M059J (cell line): ENCODE measurements at places on chromosomes 12 and 14. TPM values are rescaled to one million over a fixed set of nuclear protein-coding genes. Genes with fewer than 3 reads are reported as not detected.
A peak's percentile ranks its signal among the peaks of the same experiment; 100 is the strongest.

GRCh38 chr12:59744564-59744963, 148.7 kb downstream of the SLC16A7 start:
- no peak for DNase-seq

DNA sequence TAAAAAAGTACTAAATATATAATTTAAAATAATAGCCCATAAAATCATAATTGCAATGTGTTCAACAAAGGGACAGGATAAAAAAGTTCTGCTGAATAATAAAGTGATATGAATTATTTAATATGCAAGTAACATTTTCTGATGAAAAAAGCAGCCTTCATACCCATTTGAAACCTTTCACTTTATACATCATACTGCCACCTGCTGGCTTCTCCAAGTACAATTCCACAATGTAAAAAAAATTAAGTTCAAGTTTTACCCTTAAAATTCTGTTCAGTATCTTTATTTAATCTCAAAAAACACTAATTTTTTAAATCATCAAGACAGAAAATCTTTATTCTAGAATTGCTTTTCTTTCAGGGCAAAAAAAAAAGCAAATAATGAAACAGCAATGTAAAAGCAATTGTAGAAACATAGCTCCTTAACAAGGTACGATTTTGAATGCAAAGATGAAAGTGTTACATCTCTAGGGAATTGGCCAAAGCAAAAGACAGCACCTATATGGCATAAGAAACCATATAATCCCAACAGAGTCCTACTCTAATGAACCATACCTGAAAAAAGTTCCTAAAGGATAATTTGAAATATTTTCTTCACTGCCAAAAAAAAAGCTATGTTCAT, 15.0 kb downstream of the MDM1 start:
- DNase-seq = peak; percentile 46

- no peak for DNase-seq
These were observed 487.8 kb downstream of the KCNH5 start for GRCh38 chr14:62557416-62557815.

GRCh38 chr12:72201457-72201856, 70.7 kb upstream of the TRHDE start:
- DNase-seq = no peak

DNA sequence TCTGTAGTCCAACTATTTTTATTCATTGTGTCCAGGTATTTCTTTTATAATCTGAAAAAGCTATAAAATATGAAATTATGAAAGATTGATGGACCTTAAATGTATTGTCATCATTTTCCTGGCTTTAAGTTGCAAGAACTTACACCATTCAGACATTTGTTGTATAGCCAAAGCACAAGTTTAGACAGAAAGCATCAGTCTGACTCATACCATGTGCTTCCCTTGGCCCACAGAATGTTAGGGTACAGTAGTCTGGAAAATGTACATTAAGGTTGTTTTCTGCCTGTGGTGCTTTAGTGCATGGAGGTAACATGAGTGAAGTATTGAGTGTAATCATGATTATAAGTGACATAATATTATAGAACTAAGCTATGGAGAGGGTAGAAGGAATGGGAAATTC, 1002.5 kb downstream of the BCL11B start:
- no peak for DNase-seq

DNA sequence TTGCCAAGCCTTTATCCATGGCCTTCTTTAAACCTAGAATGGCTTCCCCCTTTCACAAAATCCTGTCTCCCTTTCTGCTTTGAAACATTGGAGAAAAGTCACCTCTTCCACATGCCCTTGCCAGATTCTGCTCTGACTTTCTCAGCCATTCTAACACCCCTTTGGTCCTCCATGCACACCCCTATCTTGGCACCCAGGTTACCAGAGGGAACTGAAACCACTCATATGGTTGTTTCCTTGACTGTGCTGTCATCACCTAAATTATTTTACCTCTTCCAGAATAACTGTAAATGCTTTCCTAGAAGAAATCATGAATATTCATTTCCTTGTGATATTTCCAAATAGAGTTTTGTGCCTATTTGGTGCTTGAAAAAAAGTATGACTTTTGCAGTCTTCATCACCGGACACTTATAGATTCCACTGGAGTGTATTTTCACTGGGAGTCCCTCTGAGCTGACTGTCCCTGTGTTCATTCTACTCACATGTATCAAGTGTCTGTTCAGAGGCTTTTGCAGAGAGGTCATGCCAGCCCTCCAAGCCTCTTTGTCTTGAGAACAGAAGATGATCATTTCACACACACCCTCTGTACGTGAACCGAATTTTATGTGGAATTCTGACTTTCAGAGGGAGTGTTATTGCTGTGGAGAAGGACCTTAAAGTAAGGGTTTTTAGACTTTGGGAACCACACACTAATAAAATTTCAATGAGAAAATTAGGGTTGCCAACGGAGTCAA, 74.1 kb downstream of the PLXNC1 start:
- DNase-seq = no peak

DNA sequence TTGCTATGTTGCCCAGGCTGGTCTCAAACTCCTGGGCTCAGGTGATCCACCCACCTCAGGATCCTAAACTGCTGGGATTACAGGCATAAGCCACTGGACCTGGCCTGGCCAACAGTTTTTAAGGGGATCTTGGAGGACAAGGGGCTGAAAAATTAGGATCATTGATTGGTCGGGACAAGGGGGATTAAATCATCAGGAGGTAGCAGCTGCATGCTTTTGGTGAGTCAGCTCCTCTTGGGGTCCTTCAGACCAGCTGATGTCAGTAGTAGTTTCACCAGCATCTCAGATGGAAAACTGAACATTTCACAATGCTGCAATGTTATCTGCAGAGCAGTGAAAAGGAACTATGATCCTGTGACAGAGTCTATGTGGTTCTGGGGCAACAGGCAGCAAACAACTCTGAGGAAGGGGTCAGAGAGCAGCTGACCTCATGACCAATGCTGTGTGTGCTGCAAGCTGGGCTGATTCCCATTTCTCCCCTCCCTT, 6.3 kb downstream of the LRRC74A start:
- no peak for DNase-seq

GRCh38 chr12:31759632-31760459, 31.0 kb upstream of the AMN1 start:
- DNase-seq = no peak

DNA sequence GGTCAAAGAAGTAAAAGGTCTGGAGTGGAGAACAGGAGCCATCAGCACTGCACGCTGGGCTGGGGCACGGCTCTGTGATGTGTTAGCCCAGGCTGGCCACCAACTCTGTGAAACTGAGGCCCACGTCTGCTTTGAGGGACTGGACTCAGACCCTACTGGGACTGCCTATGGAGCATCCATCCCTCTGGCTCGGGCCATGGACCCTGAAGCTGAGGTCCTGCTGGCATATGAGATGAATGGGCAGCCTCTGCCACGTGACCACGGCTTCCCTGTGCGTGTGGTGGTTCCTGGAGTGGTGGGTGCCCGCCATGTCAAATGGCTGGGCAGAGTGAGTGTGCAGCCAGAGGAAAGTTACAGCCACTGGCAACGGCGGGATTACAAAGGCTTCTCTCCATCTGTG, 7.1 kb downstream of the SUOX start:
- DNase-seq = no peak

- DNase-seq = peak; percentile 86
These were observed 1.4 kb downstream of the AQP5 start for GRCh38 chr12:49962861-49963765.

- DNase-seq = peak; percentile 73
These were observed 92.7 kb upstream of the PLEKHA5 start for GRCh38 chr12:19036673-19037357.

DNA sequence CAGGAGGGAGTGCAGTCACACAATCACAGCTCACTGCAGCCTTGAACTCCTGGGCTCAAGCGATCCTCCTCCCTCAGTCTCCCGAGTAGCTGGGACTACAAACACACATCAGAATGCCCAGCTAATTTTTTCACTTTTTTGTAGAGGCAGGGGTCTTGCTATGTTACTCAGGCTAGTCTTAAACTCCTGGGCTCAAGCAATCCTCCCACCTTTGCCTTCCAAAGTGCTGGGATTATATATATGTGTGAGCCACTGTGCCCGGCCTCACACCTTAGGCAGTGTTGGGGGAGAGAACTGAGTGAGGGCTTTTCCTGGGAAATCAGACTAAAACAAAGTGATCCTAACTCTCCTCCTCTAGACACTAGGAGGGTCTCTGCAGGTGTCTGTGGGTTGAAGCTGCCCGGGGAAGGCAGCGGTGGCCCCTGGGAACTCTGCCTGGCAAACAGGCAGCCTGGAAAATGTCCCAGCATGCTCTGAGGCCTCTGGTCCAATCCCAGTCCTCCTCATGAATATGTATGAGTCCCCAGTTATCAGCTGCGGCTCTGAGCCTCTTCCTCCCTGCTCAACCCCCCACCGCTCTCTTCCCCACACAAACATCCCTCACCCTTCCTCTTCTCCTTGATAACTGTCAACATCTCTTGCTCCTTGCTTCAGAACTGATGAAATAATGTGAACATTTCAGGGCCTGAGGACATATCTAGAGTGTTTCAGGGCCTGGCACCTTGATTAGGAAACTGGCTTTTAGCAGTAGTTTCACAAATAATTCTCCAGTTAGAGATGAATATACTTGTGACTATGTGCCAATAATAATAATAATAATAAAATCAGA, 7.9 kb upstream of the NAA25 start:
- DNase-seq = peak; percentile 75

DNA sequence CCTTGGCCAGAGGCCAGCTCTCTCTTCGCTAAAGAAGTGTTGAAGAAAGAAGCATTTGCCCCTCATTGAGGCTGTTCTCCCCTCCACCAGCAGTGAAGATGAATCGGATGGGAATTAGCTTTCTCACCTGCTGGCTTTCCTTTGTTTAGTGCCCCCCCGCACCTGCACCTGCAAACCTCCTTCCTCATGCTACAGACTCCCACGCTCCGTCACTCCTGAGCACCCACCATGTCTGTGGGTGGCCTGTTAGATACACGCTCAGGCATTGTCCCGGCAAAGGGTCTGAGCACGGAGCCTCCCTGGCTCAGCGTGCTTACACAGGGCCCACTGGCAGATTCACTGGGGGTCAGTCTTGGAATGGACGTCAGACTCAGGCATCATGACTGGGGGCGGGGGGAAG, 121.6 kb downstream of the GLT1D1 start:
- no peak for DNase-seq

- no peak for DNase-seq
These were observed 164.6 kb downstream of the SLC15A5 start for GRCh38 chr12:16112612-16113560.

DNA sequence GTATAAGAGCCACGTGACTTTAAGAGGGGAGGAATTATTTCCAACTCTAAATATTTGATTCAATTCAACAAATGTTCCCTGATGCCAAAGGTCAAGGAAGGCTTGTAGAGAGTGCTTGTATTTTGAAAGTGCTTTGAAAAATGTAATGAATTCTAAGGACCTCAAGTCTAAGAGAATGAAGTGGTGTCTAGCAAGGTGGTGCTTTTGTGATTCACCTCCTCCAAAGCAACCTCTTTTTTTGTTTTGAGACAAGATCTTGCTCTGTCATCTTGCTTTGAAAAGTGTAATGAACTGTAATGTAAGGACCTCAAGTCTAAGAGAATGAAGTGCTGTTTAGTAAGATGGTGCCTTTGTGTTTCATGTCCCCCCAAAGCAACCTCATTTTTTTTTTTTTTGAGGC, 13.7 kb downstream of the AK7 start:
- no peak for DNase-seq

DNA sequence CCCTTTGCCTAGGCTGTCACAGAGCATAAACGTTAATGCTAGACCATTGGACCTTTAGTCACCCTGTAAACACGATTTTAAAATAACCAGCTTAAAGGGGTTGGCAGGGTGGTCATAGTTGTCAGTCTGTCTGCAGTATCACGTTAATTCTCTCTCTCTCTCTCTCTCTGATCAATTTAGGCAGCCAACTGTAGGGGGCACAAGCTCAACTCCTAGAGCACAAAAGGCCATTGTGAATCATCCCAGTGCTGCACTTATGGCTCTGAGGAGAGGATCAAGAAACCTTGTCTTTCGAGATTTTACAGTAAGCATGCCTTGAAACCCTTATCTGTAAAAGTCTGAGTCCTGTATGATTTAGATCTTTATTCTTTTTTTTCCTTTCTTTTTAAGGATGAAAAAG, 97.1 kb downstream of the SCAF11 start:
- DNase-seq = no peak

DNA sequence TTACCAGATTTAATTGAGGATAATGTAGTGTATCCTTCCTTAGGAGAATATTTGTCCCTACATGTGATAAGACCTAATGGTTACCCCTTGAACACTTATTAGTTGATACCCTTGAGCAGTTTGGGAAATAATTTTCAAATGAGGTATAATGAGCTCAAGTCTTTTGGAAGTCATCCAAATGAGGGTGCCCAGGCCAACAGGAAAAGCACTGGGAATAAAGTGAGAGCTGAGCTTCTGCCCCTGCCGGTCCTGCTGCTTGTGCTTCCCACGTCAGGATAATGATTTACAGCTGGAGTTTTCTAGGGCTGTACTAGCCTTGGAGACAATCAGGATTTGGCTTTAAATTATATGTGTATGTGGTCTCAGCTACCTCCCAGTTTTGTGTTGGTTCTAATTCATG, 178.8 kb upstream of the FRMD6 start:
- DNase-seq = peak; percentile 74

- peak; percentile 91 for DNase-seq
These were observed 15.8 kb upstream of the DTX1 start for GRCh38 chr12:113040722-113041171.

- DNase-seq = peak; percentile 40
These were observed 101.9 kb upstream of the SFSWAP start for GRCh38 chr12:131608740-131609690.

GRCh38 chr12:104701756-104702155, 245.0 kb downstream of the CHST11 start:
- DNase-seq = no peak

GRCh38 chr12:42482041-42482747, 107.4 kb downstream of the PRICKLE1 start:
- DNase-seq = no peak

DNA sequence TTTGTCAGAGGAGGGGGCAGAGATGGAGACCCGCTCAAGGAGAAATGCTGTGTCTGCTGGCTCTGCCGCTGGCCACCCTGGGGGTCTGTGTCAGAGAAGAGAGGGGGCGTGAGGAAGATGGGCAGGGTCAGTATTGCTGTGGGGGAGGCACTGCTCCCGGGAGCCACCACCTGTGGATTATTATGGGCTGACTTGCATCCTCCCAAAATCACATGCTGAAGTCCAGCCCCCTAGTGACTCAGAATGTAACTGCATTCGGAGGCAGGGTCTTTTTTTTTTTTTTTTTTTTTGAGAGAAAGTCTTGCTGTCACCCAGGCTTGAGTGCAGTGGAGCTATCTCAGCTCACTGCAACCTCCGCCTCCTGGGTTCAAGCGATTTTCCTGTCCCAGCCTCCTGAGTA, 12.3 kb downstream of the ABCD4 start:
- peak; percentile 16 for DNase-seq

NRXN3 gene
- 0.52 and 1.1 TPM in 2 replicates for total RNA-seq

PTGR2 gene
- total RNA-seq = 3.8 and 5.0 TPM in 2 replicates

RACGAP1 gene
- total RNA-seq = 113 and 137 TPM in 2 replicates

ZNF740 gene
- total RNA-seq = 9.5 and 11.7 TPM in 2 replicates

IFNG-AS1 gene
- total RNA-seq = not detected in 2 replicates

PCNX1 gene
- total RNA-seq = 20.7 and 28.7 TPM in 2 replicates

MRPL51 gene
- 141 and 159 TPM in 2 replicates for total RNA-seq

REC8 gene
- 1.3 and 4.8 TPM in 2 replicates for total RNA-seq

OASL gene
- 110 and 115 TPM in 2 replicates for total RNA-seq

SOAT2 gene
- total RNA-seq = 0.22 TPM in 1 of 2 replicates, not detected in the other

TAS2R7 gene
- not detected in 2 replicates for total RNA-seq

LRRC43 gene
- not detected in 2 replicates for total RNA-seq
